ENCODE measurements at places on chromosomes 13 and 19.

DNA sequence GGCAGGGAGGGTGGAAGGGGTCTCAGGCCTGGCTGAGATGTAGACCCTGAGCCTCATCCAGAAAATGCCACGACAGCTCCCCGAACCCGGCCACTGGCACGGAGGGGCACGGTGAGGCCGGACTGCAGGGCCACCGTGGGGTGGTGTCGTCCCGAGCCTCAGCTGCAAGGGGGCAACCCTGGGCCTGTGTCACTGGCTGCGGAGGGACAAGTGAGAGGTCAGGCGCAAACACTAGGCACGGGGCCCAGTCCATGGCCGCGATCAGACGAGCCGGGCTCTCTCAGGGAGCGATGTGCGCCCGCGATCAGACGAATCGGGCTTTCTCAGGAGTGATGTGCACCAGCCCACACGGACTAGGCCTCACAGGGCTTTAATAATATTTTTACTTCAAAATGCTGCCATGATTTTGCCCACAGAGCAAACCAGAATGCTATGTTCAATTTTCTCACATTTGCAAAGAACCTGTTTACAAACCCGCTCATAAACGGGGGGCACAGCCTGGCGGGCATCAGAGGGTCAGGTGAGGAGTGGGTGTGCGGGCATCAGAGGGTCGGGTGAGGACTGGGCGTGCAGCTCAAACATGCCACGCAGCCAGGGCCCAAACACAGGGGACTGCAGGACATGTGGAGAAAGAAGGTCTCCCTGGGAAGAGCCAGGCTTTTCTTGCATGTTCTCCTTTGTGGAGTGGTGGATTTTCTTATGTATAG, 42.6 kb upstream of the C13orf46 start:
- no peak for DNase-seq

DNA sequence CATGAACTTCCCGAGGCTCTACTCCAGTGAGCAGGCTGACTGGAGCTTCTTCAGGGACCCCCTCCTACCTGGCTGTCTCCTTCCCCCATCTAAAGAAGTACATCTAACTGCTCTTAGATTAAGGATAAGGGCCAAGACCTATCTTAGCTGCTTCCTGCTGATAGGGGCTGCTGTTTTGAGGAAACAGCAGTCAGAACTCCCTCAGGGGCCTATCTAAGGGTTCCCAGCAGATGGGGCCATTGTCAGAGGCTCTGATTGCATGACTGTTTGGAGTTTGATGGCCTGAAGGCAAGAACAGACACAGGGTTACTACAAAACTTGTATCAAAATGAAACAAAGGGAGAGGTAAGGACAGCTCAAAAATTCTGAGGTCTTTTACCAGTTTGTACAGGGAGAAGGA, 2636.9 kb upstream of the PCDH20 start:
- no peak for DNase-seq

DNA sequence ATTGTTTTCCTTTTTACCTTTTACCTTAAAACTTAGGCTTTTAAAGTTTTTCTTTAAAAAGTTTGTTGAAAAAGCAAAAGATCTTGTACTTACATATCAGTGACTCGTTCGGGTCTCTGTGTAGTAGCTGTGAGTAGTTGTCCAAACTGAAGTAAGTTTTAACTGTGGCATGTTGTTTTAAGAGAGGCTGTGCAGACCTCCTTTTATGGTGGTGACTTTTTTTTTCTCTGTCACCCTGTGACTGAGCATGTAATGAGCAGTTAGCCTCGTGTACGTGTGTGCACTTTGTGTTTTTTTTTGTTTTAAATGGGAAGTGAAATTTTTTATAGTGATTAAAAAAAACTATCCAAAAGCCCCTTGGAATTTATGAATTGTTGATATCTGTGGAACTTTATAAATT, at the start of gene GPR183:
GPR183 (minus strand) TSS at position 153 of the 400 bp plus-strand sequence. CDS start 11,254 bp downstream, outside the sequence.
- no peak for DNase-seq

- peak; percentile 60 for DNase-seq
Observed at GRCh38 chr13:98576200-98576945, 534 bp downstream of the STK24 start.

GRCh38 chr19:45166723-45167252, 6.0 kb upstream of the NKPD1 start:
- no peak for DNase-seq
